ENCODE measurements at places on chromosomes 16 and 17.

DNA sequence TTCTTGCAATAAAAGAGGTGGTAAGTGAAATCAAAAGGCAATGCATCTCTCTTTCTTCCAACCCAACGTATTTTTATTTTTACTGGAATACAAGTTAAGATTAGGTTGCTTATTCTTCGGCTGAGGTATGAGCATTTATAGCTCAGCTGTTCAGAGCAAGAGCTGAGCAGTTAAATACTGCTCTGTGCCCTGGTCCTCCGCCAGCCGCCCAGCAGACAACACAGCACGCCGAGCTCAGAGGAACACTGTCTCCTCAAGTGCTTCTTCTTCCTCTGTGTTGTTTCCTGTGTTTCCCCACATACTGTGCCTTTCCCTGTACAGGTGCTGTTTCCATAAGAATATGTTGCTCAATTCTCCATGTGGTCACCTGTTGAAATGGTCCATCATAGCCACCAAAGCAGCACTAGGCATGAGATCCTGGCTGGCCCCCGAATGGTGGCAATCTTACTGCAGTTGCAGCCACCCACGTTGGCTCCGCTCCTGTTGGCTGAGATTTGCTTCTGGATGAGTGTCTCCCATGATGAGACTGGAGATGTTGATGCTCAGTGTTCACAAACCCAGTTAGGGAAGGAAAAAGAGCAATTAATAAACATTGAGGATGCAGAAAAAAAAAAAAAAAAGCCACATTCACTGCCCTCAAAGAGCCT is 515.3 kb downstream of the GRIN2A start:
- no peak for DNase-seq

- DNase-seq: no peak
Observed at GRCh38 chr17:2040219-2040827, 1.5 kb upstream of the OVCA2 start.

DNA sequence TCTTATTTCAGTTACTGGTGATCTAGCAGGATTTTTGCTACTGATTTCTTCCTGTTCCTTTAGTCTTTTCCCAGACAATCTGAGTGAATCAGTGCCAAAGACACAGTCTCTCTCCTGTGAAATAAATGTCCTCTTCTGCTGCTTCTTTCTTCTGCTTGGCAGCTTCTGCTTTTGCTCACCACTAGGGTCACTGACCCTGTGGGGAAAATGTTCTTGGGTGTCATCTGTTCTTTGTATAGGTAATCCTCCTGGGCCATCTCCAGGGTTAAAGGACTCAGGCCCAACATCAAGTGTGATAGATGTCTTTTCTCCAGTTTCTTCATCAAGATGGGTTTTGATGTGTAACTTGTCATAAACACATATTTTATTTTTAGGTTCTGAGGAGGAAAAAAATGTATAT is 5.2 kb downstream of the PALB2 start:
- no peak for DNase-seq

- no peak for DNase-seq
Observed at GRCh38 chr16:7763111-7763510, 430.5 kb downstream of the RBFOX1 start.

GRCh38 chr17:12959441-12959840 is 58.4 kb downstream of the ELAC2 start:
- no peak for DNase-seq

DNA sequence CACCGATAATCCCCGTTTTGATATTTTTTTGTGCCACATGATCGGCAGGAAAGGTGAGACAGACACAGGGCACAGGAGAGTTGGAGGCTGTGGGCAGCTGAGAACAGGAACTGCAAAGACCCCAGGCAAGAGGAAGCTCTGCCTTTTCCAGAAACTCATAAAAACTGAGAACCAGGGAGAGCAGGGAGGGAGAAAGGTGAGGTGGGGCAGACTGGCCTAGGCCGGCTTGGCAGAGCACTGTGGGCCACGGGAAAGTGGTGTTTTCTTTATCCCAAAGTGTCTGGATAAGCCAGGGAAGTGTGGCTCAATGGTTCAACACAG is 11.8 kb upstream of the AXIN2 start:
- DNase-seq: no peak

DNA sequence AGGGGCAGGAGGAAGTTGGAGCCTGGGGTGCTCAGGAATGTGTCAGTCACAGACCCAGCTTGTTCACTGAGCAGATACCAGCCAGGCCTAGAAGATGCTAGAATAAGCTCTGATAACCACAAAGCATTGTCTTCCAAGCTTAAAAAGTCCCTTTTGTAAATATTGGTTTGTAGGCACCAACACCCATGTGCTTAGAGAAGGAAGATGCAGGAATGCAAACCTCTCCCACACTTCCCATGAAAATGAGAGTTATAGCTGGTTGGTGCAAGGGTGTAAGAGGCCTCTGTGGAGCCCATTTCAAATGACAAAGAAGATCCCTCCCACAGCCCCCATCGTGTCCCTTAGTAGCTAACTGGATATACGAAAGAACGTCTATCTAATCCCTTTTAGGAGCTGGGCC is 210.3 kb downstream of the C16orf78 start:
- DNase-seq: no peak

DNA sequence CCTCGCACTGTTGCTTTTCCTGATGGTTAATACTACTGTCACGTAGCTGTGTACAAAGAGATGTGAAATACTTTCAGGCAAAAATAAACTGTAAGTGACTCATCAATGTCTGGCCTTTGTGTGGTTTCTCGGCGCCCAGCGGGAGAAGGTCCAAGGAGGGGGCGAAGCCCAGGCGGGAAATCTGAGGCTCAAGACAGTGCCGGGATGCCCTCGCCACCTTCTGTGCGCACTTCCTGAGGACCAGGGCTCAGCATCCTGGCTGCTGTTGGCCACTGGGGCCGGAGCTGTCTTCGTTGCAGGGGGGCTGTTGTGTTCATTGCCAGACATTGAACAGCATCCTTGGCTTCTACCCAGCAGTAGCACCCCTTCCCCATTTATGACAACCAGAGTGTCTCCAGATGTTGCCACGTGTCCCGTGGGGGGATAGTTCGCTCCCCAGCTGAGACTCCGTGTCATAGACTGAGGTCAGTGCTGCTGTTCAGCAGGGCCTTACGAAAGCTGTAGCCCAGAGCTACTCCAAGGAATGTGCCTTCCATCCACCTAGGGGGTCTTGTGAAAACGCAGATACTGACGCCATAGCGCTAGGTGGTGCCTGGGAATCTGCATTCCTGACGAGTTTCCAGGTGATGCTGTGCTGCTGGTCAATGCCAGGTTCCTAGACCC is 67.3 kb upstream of the PLCG2 start:
- DNase-seq: no peak

- DNase-seq: no peak
Observed at GRCh38 chr16:58859958-58860669, 126.0 kb upstream of the GOT2 start.

- DNase-seq: no peak
Observed at GRCh38 chr16:87174061-87174460, 143.1 kb downstream of the C16orf95 start.

DNA sequence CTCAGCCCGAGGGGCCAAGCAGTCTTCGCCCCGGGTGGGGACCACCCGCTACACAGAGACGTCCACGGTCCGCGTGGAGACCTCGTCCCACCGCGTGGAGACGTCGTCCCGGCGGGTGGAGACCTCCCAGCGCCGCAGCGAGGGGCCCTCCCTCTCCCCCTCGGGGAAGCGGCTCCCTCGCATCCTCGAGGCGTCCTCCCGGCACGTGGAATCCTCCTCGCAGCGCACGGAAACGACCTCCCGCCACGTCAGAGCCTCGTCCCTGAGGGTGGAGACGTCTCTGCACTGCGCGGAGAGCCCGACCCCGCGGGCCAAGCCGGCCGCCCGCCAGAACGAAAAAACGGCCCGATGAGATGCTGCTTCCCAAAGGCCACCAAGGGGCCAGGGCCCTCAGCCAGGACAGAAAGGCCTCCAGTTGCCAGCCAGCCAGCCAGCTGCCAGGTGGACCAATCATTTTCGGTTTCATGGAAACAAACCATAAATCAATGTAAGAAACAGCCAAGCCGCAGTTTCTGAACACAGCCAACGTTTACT is 424 bp downstream of the C17orf100 start:
- peak; percentile 47 for DNase-seq

- DNase-seq: no peak
Observed at GRCh38 chr16:17951378-17951777, 385.2 kb downstream of the NPIPA8 start.

- DNase-seq: no peak
Observed at GRCh38 chr16:80260906-80261311, 279.9 kb upstream of the DYNLRB2 start.

DNA sequence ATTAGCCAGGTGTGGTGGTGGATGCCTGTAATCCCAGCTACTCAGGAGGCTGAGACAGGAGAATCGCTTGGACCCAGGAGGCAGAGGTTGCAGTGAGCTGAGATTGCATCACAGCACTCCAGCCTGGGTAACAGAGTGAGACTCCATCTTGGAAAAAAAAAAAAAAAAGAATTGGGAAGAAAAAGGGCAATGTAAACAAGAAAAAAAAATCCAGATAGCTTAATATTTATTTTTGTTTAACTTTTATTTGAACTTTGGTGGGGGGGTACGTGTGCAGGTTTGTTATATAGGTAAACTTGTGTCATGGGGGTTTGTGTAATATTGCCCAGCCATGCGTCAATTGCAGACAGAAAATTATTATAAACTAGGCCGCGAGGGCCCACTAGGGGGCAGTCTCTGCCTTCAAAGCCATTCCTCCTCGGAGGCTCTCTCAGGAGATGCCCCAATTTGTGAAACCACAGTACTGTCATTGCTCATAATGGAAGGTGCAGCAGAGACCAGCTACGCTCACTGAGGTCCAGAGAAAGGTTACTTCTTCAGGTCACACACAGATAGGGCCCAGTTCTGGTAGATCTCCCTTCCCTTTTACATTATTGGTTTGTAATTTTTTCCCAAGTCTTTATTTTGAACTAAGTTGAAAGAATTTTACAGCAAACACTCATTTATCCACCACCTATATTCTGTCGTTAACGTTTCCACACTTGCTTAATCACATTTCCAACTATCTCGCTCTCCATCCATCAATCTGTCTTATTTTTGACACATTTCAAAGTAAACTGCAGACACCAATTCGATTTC is 206.2 kb downstream of the PRKCB start:
- DNase-seq: peak; percentile 90

- DNase-seq: no peak
Observed at GRCh38 chr16:84330685-84331050, 36.0 kb downstream of the WFDC1 start.

DNA sequence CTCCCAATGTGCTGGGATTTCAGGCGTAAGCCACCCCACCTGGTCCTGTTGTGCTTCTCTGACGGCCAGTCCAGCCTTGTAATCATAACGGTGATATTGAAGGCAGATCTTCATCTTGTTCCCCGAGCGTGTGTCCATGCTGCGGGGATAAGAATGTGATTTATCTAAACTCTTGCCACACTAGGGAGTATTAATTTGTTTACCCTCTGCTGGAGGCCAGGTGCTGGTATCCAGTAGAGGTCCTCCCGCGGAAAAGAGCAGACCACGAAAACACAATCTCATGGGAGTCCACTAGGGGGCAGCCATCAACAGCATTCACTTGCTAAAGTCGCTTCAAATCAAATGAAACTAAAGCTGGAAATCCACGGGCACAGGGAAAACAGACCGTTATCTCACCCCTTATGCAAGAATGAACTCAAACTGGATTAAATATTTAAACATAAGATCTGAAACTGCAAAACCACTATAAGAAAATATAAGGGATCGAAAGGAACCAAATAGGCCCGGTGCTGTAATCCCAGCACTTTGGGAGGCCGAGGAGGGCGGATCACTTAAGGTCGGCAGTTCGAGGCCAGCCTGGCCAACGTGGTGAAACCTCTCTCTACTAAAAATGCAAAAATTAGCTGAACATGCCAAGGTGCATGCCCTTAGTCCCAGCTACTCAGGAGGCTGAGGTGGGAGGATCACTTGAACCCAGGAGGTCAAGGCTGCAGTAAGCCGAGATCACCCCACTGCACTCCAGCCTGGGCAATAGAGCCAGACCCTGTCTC is 22.3 kb upstream of the RBBP6 start:
- peak; percentile 81 for DNase-seq

DNA sequence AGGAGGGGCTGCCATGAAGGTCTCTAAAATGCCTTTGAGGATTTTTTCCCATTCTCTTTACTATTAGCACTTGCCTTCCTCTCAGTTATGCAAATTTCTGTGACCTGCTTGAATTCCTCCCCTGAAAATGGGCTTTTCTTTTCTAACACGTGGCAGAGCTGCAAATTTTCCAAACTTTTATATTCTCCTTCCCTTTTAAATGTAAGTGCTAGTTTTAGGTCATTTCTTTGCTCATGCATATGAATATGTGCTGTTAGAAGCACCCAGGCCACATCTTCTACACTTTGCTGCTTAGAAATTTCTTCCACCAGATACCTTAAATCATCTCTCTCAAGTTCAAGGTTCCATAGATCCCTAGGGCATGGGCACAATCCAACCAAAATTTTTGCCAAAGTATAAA is 11.8 kb downstream of the CLEC10A start:
- DNase-seq: no peak

DNA sequence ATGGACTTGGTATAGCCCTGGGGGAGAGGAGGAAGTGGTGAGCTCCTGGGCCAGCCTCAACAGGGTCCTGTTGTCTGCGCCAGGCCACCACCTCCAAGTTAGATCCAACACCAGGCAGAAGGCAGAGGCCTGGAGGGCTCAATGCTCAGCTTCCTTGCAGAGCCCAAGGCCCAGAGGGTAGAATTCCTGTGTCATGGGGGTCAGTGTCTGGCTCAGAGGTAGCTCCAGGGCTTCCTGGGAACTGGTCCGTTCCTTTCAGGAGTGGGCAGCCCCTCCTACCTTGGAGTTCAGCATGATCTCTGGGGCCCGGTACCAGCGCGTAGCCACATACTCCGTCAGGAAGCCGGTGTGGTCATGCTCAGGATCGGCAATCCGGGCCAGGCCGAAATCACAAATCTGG is 4.4 kb upstream of the GDPD3 start:
- DNase-seq: no peak

DNA sequence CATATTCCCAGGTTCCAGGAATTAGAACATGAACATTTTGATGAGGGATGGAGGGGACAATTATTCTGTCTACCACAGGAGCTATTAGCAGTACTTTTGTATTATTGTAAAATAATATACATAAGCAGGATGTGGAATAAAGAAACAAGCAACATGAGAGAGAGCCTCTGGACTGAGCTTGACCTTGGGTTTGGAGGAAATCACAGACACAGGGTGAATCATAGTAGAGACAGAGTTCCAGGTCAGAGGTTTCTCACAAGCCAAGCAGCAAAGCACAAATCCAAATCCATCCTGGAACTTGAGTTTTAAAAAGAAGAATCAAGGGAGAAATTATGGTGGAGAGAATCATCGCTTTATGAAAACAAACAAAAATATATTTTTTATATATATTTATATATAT is 5.1 kb downstream of the KRT31 start:
- DNase-seq: no peak

DNA sequence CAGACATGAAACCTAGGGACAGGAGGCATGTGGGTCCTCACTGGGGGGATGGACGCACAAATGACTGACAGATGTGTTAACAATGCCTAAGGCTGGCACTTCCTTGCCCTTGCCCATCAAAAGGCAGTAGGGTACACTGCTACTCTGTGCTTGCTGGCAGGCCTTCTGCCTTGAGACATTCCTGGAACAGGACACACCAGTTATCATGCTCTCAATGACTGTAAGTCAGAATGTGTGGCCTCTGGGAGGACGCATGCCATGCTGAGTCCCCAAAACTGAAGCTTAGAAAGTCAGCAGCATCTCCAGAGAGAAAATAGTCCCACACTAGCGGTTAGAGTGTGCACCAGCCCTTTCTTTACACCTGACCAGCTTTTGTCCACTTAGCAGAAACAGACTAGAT is 16.1 kb upstream of the SREBF1 start:
- peak; percentile 58 for DNase-seq

All from activated CD4-positive, alpha-beta T cell treated with anti-CD3 and anti-CD28 coated beads, Interleukin-2, Interleukin-6, amounts not matched to agents 100 ng/mL and 50 ng/mL, durations not matched to agents 16 hours and 8 hours (primary cell).